IPS DF 19.7 (cell line): ENCODE measurements at places on chromosomes 2 and 18.

- no peak for DNase-seq
Measured at GRCh38 chr18:46402396-46402795, 254.6 kb downstream of the LOXHD1 start.

DNA sequence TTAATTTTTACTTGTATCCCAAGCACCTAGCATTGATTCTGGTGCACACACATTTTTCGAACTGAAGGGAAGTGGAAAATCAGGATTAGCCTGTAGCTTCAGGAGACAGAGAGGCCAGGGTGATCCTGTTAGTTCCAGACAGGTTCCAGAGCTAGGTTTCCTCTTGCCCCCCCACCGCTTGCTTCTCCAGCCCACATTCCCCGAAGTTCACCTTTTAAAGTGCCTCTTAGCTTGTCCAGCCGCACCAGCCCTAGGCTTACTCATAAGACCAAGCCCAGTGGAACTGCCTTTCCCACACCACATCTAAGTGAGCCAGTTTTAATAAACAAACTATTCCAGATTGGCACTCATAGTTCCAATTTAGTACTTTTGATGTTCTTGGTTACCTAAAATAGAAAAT, 898.6 kb upstream of the KLHL29 start:
- no peak for DNase-seq

GRCh38 chr2:160168878-160169277, 31.2 kb downstream of the ITGB6 start:
- DNase-seq: no peak

DNA sequence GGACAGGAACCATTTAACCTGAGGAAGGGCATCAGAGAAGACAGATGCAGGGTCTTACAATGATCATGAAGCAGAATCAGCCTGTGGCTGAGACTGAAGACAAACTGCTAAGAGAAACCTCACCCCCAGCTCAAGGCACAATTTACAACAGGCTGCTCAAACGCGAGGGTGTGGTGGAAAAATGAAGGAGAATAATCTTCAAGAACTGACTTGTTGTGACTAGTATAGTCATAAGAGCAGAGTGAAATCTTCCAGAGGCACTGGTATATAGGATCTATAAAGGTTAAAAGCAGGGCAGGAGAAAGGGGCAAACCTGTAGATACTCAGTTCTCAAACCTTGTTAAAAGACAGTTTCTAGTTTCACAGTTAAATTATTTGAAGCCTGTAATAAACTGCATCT, 1155.8 kb upstream of the TMEFF2 start:
- DNase-seq: no peak

DNA sequence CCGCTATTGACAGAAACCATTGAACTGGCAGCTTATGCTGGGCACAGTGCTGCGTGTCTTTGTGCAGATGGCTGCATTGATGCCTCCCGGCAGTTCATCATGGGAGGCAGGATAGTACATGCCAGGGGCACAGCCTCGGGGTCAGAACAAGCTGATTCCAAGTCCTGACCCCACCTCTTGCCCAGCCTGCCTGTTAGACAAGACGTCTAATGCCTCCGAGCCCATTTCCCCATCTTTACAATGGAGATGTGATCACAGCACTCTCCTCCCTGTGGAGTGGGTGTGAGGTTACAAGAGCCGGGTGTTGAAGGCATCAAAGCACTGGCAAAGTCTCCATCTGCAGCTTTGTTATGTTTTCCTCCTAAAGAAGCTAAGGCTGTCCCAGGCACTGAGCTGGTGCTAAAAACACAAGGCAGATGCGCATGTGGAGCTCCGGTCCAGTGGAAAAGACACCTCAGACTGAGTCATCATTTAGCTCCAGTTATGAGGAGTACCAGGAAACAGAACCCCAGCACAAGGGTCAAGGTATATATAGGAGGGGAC, 125.7 kb upstream of the EPAS1 start:
- DNase-seq: no peak

GRCh38 chr2:16686641-16687040, 21.0 kb upstream of the CYRIA start:
- no peak for DNase-seq

DNA sequence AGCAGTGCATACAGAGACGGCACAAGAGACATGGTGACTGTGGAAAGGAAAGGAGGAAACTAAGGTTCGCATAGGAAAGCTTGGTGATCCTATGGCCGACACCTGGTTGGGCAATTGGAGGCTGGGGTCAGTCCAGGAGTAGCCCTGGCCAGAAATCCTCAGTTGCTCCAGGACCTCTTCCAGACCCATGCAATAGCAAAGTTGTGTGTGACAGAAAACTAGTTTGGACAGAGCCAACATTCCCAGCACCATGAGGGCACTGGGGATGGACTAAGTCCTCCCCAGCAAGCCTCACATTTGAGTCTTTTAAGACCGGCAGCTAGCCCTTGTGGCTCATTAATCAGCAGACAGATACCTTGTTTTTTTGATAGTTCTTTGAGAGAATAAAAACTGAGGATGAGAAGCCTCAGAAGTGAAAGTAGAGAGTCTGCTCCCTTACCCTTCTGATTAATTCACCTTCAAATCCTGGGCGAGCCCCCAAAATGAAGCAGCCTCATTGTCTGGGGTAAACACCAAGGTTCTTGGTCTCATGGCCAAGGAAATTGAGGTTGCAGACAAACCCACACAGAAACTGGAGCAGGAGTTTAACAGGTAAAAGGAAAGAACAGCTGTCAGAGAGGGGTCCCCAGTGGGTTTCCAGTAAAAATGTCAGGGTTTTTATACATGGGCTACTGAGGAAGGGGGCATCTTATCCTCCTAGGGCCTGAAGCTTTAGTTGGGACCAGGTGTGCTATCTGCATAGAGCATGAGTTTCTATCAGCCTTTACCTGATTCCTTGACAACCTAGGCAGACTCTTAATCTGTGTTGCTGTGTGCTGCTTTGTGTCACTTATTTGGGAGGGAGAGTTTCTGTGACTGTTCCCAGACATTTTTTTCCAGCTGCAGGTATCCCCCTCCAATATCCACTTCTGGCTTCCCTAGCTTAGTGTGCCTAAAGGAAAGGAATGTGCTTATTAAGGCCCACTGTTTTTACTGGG, 39.1 kb downstream of the STK17B start:
- no peak for DNase-seq

- DNase-seq: no peak
Measured at GRCh38 chr2:77519164-77519887, 2.9 kb downstream of the LRRTM4 start.

DNA sequence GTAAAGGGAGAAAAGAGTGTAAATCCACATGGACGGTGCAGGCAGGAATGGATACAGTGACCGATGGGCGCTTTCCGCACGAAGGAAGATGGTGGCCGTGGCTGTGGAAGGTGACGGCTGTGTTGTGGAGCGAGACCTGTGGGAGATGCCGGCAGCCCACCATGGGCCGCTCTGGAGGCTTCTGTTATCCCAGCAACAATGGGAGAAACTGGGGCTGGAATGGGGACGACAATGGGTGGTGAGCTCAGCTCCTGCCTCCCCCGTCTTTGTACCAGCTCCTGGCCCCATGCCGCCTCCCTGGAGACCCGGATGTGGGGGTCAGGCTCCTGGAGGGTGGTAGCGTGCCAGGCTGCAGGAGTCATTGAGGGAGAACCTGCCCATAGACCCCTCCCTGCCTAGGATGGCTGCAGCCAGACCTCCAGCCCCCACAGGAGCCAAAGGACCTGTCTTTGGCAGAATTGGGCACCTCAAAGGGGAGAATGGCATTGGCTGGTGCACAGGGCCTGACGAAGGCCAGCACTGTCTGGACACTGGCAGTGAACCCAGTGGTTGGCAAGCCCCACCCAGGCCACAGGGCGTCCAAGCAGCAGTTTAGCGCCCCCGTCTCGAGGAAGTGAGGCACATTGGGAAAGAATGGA, 72.6 kb downstream of the SLC66A2 start:
- DNase-seq: no peak

DNA sequence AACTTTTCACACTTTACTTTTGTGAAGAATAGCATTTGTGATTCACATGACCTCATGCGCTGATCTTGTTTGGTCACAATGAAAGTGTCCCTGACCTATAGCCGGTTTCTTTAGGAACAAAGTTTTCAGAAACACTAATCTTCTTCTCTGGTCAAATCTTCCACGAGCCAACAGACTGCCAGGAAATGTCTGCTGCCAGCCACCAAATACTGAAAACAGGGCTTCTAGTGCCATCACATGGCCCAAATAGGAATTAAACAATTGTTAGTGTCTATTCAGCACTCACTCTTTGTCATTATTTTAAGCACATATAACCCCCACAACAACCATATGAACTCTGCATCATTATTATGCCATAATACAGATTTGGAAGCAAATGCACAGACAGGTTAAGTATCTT, 286.5 kb upstream of the SYT4 start:
- DNase-seq: peak; percentile 12

DNA sequence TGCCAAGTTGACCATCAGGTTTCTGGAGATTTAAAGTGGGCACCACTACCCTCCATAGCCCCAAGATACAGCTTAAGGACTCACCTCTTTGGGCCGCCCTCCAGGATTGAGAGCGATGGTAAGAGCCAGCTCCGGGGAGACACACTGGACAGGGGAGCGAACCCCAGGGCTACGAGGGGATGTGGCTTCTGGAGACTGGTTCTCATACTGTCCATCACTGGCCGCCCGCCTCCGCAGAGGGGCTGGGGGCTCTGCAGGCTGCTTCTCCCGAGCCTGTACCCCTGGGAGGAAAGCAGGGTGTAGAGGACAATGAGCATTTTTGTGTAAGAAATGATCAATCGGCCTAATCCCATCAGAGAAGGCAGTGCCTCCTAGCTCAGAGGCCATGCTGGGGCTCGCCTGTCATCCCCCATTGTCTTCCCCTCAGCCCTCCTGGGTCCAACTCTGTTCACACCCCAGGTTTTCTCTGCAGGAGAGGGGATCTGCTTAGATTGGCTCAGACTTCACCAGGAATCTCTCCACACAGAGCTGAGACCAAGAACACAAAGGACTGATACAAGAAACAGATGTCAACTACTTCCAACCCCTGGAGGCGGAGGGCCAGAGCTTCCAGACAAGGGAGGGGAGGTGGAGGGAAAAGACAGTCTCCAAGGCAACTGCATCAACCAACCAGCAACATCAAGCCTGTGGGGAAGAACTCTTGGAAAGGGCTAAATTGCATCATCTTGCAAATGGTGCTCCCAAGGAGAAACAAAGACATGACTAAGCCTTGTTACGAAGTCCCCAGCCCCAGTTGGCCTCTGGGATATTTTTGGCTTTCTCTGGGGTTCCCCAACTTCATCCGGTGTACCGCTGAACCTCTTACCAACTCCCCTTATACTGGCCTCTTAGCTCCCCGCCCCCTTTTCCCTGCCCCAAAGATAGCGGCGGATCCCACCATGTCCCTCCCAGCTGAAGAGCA, 166.6 kb downstream of the TNS1 start:
- DNase-seq: no peak

DNA sequence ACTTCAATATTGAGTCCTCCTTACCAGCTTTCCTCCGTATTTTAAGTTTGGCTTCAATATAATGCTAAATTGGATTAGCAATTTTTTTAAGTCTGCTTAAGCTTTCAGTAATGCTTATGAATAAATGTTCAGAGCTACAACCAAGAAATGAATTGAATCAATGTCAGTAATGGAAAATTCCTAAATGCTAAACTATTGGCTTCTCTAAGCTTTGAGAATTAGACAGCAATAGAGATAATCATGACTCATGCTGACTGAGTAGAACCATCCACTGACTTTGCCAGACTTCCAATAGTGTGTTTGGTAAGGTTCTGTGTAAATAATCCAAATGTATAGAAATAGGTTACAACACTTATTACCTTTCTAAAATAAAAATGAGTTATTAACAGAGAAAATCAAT, 8.9 kb upstream of the PDE1A start:
- DNase-seq: no peak

DNA sequence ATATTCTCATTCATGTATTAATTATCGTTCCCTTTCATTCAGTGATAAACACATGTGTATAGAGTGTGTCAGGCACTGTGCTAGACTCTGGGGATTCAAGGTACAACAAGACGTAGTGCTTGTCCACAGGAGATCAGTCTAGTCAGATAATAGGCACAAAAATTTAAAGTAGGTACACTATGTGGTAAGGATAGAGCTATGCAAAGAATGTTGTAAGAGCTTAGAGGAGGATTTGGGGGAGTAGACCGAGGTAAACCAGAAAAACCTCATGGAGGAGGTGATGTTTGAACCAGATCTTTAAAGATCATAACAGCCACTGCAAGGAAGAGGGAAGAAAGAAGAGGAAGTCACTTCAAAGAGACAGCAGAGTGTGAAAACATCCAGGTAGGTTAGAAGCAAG, 256.9 kb upstream of the DDX18 start:
- DNase-seq: no peak

- no peak for DNase-seq
Measured at GRCh38 chr2:18156002-18156401, 277.5 kb downstream of the KCNS3 start.

GRCh38 chr2:24831221-24832072, 38.2 kb downstream of the CENPO start:
- DNase-seq: no peak

DNA sequence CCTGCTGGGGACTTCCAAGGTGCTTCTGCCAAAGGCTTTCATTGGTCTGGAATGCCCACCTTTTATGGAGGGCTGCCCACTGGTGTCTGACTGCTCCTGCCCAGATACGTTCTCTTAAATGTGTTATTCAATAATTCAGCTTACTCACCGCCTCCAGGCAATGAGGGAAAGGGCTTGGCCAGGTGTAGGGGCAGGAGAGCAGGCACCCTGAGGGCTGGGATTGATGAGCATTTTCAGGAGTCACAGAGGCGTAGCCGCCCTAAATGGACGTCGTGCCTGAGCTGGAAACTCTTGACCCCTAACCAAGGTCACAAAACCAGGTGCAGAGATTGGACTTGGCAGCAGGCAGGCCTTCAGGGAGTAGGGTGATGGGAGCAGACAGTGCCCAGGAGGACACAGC, 26.8 kb downstream of the MAL start:
- DNase-seq: no peak

GRCh38 chr2:238433941-238434845, 7.5 kb downstream of the ASB1 start:
- DNase-seq: no peak

DNA sequence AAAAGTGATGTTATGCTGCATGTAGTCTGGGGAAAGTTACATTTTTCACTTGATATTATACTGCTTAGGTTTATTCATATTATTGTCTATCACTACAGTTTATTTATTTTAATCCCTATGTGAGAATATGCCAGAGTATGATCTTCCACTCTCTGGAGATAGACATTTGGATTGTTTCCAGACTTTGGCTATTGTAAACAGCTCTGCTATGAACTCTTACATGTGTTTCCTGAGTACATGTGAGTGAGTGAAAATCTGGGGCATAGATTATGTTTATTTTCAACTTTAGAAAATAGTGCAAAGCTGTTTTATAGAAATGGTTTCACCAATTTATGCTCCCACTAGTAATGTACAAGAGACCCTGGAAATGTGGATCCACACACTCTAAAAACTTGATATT, 49.0 kb upstream of the EPAS1 start:
- no peak for DNase-seq

DNA sequence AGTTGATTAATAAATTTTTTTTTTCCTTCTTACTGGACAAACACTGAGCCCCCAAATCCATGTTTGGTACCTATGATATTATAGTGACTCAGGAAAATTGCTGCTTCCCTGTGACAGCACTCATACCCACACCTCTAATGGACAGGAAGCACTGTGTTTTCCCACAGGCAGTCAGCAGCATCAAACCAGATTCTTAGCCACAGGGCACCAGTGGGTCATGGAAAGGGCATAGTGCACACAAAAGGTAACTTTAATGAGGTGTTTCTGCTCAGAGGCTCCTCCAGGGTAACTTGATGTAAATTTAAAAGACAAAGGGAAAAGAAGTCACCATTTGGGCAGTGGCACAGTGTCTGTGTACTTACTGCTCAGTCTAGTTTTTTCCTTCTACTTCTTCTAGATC, 34.1 kb downstream of the SERPINB11 start:
- DNase-seq: no peak
